ENCODE measurements at places on chromosomes 4 and X.
A peak's percentile ranks its signal among the peaks of the same experiment; 100 is the strongest.

DNA sequence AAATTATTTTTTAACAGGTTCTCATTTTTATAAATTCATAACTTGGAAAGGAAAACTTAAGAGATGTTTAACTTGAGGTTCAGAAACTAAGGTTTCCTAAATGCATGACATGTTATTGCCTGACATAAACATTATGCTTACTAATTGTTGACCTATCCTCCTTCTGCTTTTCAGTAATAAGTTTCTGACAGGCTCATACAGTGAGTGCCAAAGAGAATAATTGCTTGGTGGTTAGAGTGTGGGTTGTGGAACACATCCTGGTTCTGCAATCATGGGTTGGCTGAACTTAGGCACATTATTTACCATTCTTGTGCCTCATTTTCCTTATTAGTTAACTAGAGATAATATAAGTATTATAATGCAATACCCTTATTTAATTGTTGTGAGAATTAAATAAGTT lies 56.5 kb downstream of the BMPR1B start:
- no peak for DNase-seq

DNA sequence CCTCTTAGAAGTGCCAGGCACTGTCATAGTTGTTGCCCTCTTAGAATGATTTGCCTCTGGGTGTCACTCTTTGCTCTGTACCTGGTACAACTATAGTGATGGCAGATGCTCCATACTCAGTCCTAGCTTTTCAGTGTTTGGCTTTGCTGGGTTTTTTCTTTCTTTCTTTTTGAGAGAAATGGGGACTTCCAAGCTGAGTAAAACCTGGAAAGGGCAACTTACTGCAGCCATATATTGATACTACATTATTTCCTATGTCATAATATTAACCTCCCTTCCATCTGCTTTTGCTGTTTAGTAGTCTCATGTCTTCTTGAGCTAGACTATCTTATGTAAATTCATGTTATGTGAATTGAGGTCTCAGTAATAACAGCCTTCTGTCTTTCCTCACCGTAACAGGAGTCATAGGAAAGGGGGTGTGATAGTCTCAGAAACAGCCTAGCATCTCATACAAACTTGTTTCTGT lies 49.0 kb downstream of the NIPAL1 start:
- no peak for DNase-seq

DNA sequence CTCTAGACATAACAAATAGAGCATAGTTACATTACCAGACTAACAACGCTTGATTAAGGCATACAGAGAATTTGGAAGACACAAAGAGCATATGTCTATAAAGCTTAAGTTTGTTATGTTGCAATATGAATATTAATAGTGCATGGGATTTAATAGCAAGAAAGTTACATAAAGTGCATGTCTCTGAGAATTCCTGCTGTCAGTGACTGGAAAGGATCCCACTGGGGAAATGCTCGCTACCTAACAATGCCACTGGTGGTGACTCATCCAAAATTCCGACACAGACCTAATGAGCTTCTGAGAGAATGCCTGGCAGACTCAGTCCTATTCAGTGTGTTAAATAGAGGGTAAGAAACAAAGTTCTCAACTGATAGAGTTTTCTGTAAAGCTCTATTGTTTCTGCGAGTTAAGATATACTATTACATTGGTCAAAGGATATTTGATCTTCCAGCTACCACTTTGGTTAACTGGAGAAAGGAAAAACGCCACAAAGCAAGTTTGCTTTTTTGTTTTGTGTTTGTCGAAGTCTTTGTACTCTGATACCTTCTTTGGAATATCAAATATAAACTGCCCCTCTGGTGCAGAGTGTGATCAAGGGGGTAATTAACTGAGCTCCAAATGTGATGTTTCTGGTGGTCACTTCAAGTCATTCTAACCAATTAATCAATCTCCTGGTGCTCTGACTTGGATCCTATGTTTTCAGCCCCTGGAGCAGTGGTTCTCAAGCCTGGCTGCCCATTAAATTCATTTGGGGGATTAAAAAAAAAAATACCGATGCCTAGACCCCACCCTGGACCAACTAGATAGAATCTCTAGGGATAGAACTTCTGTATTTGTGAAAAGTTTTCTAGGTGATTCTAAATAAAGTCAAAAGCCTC lies 107.9 kb downstream of the PALLD start:
- no peak for DNase-seq

DNA sequence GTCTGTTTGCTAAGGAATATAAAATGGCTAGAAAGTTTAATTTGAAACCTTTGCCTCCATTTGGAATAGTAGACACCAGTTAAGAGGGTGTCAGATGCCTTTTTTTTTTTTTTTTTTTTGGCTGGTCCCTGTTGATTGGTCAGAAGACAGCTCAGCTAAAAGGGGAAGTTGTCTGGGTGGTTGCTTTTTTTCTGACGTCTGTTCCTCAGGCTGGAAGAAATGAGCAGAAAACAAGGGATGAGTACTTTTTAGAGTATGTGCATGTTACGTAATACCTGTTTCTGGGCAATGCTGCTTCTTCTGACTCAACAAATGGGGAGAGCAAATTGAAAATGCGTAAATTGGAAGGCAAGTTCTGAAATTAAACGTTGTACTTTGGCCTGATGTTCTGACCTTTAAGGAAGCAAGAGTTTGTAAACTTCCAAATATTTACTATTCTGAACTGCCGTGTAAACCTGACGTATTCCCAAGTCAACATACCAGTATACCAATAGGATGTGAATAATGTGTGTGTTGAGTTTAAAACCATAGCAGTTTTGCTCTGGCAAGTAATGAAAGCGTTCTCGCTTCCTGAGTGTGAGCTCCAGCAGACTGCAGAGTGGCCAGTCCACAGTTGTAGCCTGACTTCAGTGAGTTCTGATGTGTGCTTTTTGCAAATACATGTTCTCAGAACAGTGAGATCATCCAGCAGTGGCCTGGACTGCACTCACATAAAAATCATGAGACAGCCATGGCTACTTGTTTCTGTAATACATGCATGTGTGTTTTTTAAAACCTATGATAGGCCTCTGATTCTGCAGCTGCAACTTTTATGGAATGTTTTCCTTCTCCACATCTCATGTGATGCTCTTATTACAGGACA lies 1.7 kb downstream of the SAT1 start:
- DNase-seq: peak; percentile 86

DNA sequence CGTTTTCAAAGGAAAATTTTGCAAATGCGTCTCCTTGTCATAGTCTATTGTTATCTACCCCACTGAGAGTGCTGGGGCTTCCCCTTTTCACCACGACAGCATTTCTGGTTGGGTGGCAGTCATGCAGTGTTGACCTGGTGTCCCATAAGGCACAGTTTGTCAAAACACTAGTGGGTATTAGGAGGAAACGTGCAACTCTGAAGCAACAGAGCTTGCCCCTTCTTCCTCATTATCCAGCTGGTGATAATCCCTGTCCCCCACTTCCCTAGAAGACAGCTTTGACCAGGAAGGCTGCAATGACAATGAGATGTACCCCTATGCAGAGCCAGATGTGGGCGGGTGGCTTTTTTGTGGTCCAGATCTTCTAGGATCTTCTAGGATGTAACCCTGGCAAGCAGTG lies 1.8 kb downstream of the TBC1D1 start:
- DNase-seq: peak; percentile 78
